ENCODE measurements at places on chromosomes 2 and 18.

DNA sequence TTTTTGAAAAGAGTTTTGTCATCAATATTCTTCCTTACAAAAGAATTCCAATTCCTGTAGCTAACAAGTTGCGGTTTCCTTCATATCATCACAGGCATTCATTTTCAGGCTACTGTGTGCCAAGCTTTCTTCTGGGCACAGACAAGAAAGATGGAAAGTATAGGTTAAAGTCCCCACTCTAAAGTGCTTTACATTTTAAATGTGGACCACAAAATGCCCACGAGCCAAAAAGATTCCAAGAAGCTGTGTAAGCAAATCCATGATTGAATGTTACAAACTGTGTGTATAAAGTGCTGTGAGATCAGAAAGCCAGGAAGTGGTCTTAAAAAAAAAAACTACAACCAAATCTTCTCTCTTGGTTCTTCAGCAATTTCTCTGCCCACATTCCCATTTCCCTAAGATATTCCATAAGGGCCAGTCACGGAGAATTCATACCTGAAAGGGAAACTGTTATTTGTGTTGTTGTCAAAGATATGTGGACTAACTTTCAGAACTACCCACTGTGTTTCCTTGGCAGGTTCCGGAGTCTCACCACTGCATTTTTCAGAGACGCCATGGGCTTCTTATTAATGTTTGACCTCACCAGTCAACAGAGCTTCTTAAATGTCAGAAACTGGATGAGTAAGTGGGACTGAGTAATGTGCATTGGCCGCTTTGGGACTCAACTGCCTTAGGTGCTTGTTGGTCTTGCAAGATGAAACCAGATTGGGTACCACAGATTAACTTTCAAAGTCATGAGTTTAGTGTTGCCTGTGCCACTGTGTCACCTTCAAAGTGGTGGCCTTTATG is 55.7 kb downstream of the RAB27B start:
- DNase-seq: no peak

GRCh38 chr2:235917506-235917905 is 250.7 kb downstream of the GBX2 start:
- no peak for DNase-seq

DNA sequence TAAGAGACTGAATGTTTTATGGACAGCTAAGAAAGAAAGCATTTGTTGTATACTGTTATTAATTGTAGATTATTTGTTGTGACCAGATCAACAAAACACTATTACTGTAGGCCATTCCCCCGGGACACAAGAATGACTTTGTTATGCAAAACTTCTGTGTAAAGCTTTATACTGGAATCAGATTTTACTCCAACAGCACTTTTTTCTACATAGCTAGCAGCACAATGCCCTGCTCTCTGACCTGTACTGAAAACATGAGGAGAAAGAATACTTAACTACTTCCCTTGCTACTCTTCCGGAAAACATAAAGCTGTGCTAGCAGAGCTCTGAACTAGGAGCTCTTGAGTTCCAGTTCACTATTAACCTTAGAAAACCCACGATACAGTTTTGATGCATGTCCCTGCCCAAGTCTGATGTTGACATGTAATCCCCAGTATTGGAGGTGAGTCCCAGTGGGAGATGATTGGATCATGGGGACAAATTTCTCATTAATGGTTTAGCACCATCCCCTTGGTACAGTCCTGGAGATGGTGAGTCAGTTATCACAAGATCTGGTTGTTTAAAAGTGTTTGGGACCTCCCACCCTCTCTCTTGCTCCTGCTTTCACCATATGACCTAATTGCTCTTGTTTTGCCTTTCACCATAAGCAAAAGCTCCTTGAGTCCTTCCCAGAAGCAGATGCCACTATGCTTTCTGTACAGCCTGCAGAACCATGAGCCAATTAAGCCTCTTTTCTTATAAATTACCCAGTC is 601.1 kb upstream of the PIK3C3 start:
- no peak for DNase-seq

DNA sequence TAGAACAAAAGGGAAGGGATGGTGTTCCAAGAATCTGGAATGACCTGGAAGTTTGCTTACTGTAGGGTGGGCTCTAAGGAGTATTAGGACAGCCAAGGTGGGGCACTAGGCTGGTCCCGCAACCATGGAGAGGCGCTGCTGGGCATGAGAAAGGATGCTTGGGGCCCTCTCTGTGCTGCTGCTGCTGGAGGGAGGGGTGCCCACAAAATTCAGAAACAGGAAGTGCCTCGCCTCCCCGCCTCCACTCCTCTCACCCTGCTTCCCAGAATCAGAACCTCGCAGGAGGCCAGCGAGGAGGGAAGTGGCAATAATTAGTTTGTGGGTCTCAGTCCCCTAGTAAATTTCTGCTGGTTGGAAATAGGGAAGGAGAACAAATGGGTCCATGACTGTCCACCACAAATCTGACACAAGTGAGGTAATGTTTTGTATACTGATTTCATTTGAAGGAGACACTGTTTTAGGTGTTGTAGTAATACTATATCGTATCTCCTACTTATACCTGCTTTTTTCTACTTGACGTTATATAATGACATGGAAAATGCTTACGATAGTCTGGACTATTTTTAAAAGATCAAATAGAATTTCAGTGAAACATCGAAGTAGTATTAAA is 7.9 kb upstream of the PDCL3 start:
- DNase-seq: no peak

DNA sequence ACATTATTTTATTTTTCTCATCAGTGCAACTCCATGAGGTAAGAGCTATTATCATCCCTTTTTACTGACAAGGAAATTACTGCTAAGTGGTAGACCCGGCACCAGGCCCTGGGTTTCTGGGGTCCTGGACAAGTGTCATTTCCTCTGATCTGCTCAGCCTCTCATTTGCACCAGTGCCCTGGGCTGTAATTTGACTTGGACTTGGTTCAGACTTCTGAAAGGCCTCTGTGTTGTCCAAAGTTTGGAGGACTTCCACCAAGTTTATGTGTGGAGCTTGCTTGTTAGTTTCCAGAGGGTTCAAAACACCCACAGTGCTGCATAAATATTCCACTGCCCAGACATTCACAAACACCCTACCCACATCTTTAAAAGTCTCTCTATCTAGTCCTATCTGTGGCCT is 44.0 kb upstream of the PPP1CB start:
- no peak for DNase-seq

- no peak for DNase-seq
These were observed 64.4 kb downstream of the INPP5D start for GRCh38 chr2:233124421-233125080.
